ENCODE measurements at places on chromosomes 6 and 20.

- no peak for DNase-seq
Measured at GRCh38 chr20:4225745-4226144, 210.4 kb upstream of the RNF24 start.

- DNase-seq, result no peak
Measured at GRCh38 chr6:148223424-148223842, 119.2 kb upstream of the SASH1 start.

DNA sequence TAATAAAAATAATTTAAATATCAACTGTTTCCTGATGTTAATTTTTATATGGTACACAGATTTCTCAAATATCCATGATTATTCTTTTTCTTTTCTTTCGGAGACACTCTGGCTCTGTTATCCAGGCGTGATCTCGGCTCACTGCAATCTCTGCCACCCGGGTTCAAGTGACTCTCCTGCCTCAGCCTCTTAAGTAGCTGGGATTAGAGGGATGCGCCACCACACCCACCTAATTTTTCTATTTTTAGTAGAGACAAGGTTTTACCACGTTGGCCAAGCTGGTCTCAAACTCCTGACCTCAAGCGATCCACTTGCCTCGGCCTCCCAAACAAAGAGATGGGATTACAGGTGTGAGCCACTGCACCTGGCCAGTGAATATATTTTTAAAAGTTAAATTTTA is 20.5 kb downstream of the ROMO1 start:
- DNase-seq, result no peak

DNA sequence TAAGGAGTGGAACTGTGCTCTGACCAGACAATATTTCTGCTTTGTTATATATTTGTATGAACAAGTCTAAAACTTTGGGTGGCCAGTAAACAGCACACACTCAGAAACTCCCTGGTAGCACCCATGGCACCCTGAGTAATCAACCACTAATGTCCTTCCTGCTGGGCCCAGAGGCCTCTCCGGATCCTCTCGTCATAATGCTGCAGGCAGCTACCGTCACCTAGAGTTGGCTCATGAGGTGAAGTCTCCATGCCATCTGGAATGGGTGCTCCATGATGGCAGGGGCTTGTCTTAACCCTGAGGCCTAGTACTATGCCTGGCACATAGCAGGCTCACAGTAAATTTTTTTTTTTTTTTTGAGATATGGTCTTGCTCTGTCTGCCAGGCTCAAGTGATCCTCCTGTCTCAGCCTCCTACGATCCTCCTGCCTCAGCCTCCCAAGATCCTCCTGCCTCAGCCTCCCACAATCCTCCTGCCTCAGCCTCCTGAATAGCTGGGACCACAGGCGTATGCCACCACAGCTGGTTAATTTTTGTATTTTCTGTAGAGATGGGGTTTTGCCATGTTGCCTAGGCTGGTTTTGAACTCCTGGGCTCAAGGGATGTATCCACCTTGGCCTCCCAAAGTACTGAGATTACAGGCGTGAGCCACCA is 3.0 kb upstream of the SDCBP2 start:
- no peak for DNase-seq

DNA sequence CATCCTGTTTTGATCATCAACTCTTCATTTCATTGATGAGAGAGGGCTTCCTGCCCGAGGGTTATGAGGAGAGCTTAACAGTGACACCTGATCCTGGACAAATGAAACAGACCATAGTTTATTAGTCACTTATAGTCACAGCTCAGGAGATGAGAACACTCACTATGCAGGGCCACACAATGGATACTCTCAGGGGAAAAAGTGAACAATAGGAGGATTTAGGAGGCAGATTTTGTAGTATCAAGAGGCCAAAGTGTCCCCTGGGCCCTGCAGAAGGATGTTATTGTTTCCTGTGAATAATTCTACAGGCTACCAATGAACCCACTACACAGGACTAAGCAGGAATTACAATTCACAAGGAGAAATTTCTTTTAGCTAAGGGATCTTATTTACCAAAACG is 772.8 kb upstream of the MAN1A1 start:
- no peak for DNase-seq

- no peak for DNase-seq
Measured at GRCh38 chr20:23225407-23226060, 125.1 kb upstream of the NXT1 start.

DNA sequence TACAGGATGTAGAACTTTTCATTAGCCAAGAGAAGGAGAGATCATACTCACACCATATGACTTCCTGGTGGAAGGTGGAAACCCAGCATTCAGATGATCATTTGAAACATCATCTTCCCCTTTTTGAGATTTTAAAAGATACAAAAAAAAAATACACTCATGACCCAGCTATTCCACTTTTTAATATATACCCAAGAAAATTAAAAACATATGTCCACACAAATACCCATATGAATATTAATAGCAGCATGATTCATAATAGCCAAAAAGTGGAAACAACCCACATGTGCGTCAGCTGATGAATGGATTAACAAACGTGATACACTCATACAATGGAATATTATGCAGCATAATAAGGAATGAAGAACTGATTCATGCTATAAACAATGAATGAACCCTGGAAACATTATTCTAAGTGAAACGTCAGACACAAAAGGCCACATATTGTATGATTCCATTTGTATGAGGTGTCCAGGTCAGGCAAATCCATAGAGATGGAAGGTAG is 130.0 kb upstream of the SGK1 start:
- DNase-seq, result no peak

GRCh38 chr20:64021124-64021975 is 14.6 kb upstream of the C20orf204 start:
- no peak for DNase-seq
